DMS153 (cell line): ENCODE measurements at places on chromosomes 7 and 10.

DNA sequence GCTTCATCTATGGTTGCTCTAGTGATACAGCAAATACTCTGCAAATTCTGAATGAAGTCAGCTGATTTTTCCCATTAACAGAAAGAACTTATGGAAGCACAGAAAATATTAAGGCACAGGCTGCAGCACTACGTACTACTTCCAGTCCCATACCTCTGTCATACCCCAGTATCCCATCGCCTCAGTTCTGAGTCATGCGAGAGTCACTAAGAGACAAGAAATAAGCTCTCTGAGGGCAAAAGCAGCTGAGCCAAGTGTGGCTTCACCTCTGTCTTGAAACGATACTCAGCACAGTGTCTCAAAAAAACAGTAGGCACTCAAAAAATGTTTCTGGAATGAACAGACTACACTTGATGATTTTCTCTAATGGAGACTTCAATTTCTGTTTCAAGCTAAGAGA is 48.2 kb downstream of the EZH2 start:
- DNase-seq = no peak

- DNase-seq = no peak
Observed at GRCh38 chr10:62381385-62382102, 7.4 kb downstream of the ZNF365 start.

DNA sequence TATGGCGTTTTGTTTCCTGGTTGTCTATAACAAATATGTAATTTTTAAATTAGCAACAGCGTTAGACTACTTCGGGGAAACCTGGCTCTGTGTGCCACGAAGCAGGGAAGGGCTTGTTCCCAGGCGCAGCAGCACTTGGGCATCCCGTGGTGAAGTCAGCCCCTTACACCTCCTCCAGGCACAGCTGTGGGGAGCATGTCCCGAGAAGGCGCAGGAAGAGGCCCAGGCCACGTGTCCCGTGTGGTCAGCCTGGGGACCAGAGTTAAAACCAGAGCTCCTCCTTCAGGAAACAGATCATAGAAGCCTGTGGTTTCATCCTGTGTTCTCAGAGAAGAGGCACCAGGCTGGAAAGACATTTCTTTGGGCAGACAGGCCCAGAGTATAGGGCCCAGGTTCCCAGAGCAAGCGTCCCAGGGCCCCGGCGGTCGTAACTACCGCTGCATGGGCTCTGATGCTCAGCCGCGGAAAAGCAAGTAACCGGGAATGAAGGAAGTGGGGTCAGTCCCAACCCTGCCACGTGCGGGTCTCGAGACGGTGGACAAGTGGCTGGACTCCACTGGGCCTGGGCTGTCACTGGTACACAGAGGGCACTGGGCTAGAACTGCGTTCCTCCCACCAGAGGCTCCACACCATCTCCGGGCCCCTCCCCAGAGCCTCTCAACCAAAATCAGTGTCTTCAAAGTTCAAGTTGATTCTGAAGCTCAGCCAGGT is 7.1 kb downstream of the NUDT1 start:
- no peak for DNase-seq

DNA sequence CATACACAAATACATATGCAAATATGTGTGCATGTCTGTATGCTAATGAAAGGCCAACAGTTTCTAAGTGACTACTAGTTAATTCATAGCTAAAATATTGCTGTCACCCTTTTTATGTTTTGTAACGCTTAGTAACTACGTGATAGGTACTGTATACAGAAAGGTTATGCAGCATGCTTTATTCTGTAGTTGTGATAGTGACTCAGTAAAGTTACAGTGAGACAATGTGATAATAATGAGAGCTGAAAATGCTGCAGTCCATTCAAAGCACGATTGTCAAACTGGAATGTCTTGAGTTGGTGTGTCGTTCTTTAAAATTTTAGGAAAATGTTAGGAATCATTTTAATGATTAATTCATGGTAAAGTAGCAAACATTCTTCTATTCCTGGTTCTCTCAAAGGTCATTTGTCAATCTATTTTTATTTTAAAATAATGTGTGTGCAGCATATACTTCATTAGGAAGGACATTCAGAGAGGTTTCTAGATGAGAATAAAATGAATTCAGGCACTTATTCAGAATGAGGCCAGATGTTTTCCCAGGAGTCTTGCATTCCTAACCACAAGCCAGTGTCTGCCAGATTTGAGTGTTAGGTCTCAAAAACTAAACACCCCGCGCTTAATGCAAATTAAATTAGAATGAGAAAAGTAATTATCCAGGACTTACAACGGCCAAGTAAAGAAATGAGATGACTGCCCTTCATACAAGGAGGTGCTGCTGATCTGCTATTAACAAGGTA is 408.8 kb upstream of the FZD8 start:
- no peak for DNase-seq

DNA sequence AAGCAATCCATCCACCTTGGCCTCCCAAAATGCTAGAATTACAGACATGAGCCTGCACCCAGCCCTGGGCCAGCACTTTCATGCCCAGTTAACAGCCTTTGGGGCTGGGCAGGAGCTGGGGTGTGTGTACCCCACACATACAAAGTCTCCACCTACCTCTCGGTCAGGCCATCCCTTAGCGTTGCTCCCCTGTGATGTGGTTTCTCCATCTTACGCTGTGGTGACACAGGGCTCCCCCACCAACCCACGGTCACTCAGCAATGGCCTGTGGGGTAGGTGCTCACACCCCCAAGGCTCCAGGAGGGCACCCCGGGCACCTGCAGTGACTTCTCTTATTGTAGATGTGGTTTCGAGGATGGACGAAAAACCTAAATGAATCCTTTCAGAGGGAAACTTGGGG is 58.8 kb downstream of the ASB13 start:
- no peak for DNase-seq

- DNase-seq = no peak
Observed at GRCh38 chr7:91046322-91047089, 217.7 kb upstream of the FZD1 start.
